ENCODE measurements at places on chromosomes 12 and 14.

- no peak for DNase-seq
These were observed 127.4 kb downstream of the CACNA1C start for GRCh38 chr12:2179953-2180736.

- DNase-seq: no peak
These were observed 19.3 kb downstream of the CRADD start for GRCh38 chr12:93696462-93696861.

DNA sequence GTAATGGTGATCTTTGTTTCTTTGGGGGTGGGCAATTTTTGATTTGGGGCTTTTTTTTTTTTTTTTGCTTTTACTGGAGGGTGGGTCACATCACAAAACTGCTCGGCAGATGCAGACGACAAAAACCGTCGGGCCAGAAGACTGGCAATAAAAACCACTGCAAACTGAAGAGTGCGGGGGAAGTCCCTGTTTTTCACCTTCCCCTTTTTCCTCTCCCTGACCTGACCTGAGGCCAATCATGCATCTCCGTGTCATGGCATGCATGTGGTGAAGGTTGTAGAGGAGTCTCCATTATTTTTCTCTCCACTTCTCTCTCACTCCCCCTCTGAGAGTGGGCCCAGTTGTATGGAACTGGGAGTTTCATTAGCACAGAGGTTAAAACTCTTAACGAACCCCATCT, 57.5 kb downstream of the AP5M1 start:
- no peak for DNase-seq

GRCh38 chr14:34426313-34427295, 35.4 kb downstream of the SPTSSA start:
- no peak for DNase-seq

DNA sequence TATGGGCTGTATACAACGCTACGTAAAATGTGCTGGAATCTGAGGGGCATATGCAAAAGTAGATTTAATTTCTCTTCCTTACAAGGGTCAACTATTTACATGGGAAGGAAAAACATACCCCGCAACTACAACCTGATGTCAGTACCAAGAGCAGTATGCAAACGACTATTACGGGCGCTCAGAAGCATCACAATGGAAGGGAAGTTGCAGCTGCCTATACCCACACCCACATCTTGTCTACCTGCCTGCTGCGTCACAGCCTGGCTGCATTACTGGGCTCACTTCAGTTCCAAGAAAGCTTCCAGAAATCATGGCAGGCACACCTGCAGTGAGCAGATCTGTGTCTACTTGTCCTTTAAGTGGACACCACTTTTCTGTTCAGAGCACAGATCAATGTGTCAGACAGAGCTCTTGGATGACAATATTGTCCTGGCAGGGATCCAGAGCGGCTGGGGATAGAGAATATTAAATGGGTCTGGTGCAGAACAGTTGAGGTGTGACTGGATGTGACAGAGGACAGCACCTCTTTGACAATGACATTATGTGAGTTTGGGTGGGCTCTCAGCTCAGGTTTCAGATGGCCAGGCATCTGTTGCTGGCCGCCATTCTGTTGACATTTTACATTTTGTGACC, 41.5 kb upstream of the GNG2 start:
- no peak for DNase-seq

DNA sequence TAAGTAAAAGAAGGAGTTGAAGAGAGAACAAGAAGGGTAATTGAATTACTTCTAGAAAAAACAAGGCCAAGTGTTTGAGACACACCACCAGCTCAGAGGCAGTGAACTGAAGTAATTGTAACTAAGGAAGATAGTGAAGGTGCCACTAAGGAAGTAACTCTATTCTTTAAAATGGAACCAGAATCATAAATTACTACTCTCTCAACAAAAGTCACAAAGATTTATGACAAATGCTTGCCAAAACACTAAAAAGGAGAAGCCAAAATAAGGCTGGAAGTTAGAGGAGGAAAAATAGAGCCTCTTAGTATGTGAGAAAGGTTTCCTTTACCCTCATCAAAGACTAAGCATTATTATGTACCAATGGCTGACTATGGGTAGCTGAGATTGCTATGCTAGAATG, 208.5 kb downstream of the MDGA2 start:
- DNase-seq: no peak

DNA sequence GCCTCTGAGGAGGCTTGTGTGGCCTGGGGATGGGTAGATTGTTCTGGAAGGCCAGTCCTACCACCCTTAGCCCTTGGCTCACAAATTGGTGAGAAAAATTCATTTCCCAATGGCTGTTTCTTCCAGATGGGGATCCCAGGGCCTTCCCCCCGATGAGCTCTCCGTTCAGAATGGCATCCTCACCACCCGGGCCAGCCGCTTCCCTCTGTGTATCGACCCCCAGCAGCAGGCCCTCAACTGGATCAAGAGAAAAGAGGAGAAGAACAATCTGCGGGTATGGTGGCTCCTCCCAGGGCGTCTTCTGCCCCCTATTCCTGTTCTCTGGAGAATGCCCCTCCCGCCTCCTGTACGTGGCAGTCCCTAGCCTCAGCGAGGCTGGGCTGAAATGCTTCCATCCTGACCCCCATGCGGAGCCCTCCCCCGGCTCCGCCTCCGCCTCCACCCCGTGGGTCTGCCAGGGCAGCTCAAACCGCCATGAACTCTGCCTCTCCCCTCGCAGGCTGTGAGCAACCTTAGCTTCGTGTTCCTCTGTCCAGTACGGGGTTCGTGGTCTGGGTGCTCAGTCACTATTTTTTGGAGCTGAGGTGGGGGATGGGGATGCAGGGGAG, 57.8 kb downstream of the CCDC92 start:
- no peak for DNase-seq

GRCh38 chr12:124506145-124506831, 61.1 kb downstream of the NCOR2 start:
- no peak for DNase-seq
